ENCODE measurements at places on chromosomes 1 and 21.
A peak's percentile ranks its signal among the peaks of the same experiment; 100 is the strongest.

GRCh38 chr1:13888351-13888986 is 188.5 kb downstream of the PRDM2 start:
- no peak for DNase-seq

DNA sequence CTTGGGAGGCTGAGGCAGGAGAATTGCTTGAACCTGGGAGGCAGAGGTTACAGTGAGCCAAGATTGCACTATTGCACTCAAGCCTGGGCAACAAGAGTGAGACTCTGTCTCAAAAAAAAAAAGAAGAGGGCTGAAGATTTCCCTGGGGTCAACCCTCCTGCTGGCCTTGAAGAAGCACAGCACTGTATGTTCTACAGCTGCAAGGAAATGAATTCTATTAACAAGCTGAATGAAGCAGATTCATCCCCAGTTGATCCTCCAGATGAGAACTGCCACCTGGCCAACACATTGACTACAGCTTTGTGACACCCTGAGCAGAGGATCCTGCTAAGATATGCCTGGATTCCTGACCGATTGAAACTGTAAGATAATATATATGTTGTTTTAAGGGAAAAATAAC is 129.5 kb downstream of the ADSS2 start:
- DNase-seq = no peak

- DNase-seq = no peak
Observed at GRCh38 chr1:63705078-63705477, 68.7 kb upstream of the ROR1 start.

DNA sequence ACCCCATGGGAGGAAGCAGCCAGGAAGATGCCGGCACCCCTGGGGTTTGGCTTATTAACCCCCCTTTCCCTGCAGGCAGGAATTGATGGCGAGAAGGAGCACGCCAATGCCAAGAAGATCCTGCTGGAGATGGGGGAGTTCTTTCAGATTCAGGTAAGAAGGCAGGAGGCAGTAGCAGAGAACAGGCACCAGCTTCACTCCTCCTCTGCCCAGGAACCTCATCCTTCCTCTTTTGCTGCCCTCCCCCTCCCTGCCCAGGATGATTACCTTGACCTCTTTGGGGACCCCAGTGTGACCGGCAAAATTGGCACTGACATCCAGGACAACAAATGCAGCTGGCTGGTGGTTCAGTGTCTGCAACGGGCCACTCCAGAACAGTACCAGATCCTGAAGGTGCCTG is 1.2 kb upstream of the RUSC1 start:
- DNase-seq = no peak

- DNase-seq = peak; percentile 56
Observed at GRCh38 chr21:42010507-42011495, 641 bp upstream of the ZBTB21 start.

DNA sequence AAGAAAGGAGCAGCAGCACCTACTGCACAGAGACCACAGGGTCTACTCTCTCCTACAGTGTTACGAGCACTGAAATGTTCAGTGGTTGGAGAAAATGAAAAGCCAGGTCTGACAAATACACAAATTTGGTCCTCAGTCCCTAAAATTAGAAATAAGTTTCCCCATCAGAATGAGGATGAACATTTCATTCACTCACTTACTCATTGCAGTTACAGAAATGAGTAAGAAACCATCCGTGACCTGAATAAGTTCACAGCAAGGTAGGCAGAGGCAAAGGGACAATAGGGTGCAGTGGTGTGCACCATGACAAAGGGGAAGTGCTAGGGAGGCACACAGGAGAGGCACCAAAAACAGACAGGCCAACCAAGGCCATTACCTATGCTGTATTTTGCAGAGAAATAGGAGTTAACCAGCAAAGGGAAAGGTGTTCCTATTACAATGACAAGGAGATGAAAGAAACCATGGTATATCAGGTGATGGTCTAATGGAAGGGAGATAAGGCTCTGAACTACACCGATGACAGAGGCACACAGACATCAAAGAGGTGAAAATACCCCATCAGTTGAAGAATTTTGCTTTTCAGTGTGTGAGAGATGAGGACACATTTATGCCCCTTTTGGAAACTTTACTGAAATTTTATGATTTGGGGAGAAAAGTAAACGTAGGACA is 29.4 kb downstream of the VAV3 start:
- DNase-seq = no peak
